RWPE2 (cell line): ENCODE measurements at places on chromosomes 2 and 18.

GRCh38 chr2:145652036-145652435 is 1132.1 kb upstream of the ZEB2 start:
- no peak for DNase-seq

- no peak for DNase-seq
Observed at GRCh38 chr2:25063876-25064660, 22.2 kb downstream of the EFR3B start.

GRCh38 chr2:105301646-105302045 is 27.9 kb downstream of the TGFBRAP1 start:
- DNase-seq, result no peak

GRCh38 chr2:105903051-105903674 is 158.5 kb downstream of the NCK2 start:
- no peak for DNase-seq

DNA sequence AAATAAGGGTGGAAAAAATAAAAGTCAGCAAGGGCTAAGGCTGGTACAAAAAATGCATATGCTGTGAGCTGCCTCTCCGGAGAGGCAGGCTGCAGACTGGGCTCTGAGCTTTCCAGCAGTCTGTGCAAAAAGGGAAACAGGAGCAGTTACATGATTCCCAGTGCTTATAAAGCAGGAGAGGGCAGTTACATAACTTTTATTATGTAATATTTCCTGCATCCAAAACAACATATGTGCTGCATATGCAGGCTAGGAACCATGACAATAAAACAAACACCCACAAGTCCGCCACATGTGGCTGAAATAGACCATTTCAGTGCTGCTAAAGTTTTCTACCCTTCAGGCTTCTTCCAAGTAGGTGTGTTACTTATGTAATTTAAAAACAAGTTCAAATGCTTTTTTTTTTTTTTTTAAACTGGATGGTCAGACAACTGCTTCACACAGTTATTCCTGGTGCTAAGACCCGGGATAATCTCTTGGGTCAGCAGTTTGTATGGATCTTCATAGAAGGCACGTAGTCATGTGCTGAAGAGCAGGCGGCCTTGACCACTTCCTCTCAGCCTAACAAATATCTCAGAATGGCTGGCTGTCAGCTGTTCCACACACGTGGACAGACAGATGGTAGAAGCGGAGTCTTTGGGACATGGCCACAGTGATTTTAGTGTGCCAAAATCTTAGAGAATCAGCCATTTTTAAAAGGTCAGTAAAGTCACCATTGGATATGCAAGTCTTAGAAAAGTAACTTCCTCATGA is 43.5 kb downstream of the ARMC9 start:
- DNase-seq, result no peak

- DNase-seq, result no peak
Observed at GRCh38 chr2:58702302-58702885, 461.3 kb upstream of the FANCL start.

DNA sequence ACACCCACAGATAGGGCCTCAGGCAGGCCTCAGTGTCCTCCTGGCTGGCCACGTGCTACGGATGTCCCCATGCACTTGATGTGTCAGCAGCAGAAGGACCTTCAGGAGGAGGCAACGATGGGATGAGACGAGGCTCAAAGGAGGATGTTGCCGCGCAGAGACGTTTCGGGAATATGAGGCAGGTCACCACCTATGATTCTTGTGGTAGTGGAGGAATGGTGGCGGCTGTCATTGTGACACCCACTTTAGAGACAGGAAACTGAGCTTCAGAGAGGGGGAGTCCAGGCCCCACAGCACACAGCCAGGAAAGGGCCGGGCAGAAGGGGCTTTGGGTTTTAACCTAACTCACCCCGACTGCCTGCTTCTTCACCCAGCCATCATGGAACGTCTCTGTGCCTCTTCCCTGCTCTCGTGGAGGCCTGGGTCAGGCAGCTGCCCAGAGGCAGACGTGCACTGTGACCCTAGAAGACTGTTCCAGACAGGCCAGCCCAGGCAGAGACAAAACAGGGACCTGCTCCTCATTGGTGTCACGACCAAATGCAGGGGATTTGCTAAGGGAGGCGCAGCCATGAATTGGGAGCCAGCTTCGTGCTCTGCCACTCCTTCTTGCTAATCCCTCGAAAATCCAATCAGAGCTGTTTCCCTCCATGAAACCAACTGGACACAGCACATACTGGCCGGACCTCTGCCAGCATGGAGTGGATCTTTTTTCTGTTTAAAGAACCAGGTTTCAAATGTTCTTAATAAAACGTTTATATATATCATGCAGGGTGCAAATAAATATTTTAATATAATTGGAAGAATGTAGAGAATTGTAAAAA is 169.2 kb downstream of the ASB1 start:
- DNase-seq, result no peak

GRCh38 chr2:135279209-135279608 is 227.1 kb downstream of the RAB3GAP1 start:
- no peak for DNase-seq

DNA sequence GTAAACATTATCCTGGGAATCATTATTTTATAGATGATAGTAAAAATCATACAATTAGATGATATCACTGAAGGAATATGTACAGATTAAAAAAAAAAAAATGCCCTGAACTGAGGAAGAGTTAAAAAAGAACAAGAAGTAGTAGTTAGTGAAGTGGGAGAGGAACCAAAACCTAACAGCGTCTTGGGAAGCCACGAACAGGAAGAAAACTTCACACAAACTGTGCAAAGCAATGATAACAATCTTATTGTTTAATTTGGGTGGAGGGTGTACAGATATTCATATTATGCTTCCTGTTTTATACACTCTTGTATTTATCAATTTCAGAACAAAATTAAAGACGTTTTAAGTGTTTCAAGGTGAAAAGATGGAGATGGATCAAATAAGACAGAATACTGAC is 3.5 kb downstream of the HEATR5B start:
- DNase-seq, result no peak

GRCh38 chr2:12669036-12669435 is 47.7 kb upstream of the TRIB2 start:
- no peak for DNase-seq

GRCh38 chr2:3785220-3785889 is 82.0 kb downstream of the DCDC2C start:
- DNase-seq, result no peak

GRCh38 chr2:102796337-102796736 is 34.5 kb downstream of the TMEM182 start:
- DNase-seq, result no peak

GRCh38 chr2:126915903-126916302 is 17.2 kb downstream of the TEX51 start:
- DNase-seq, result no peak

GRCh38 chr18:21513741-21514140 is 86.8 kb downstream of the ESCO1 start:
- DNase-seq, result no peak

- no peak for DNase-seq
Observed at GRCh38 chr2:36633470-36634092, 35.6 kb upstream of the FEZ2 start.

GRCh38 chr2:234558642-234559041 is 61.8 kb upstream of the ARL4C start:
- no peak for DNase-seq

DNA sequence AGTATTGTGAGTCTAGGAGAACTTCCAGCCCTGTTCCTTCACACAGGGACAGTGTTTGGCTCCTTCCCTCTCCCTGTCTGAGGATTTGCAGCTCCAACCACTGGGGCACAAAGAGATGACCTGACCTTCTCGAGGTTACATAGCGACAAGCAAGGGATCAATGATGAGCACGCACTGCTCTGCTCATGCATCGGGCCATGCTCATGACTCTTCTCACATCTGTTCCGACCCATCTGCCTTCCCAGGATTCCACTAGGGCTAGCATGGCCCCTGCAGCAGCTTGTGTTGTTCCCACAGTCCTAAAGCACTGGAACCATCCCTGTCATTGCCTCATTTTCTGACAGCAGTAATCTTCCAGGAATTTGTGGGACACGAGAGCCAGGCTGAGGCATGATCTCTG is 78.8 kb upstream of the ARHGAP28 start:
- DNase-seq, result no peak

GRCh38 chr2:197927994-197928393 is 123.6 kb downstream of the PLCL1 start:
- no peak for DNase-seq

DNA sequence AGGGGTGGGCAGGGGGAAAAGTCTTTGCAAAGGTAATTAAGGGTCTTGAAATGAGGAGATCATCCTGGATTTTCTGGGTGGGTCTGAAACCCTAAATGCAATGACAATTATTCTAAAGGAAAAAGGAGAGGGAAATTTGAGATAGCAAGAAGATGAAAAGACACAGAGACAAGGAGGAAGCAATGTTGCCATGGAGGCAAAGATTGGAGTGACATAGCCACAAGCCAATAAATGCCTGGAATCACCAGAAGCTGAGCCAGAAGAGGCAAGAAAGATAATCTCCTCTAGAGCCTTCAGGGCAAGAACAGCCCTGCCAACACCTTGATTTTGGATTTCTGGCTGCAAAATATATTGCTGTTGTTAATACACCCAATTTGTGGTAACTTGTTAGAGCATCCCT is 1246.3 kb upstream of the PIK3C3 start:
- no peak for DNase-seq

GRCh38 chr2:240459401-240460252 is 24.2 kb downstream of the GPC1 start:
- peak; percentile 58 for DNase-seq

- DNase-seq, result no peak
Observed at GRCh38 chr2:54061272-54061671, 54.1 kb upstream of the ACYP2 start.

- no peak for DNase-seq
Observed at GRCh38 chr2:212931271-212931670, 220.1 kb downstream of the IKZF2 start.
